ENCODE measurements at places on chromosomes 6 and 20. TPM values are rescaled to one million over a fixed set of nuclear protein-coding genes. Genes with fewer than 3 reads are reported as not detected.

Gene MATN4
- not detected for total RNA-seq

Gene TRIM10
- total RNA-seq: 0.50 TPM

Gene TPBG
- 118 TPM for total RNA-seq

Gene UNC93A
- total RNA-seq: not detected

Gene C20orf144
- total RNA-seq: not detected

Gene CBLN4
- total RNA-seq: not detected

Gene ULBP3
- 0.65 TPM for total RNA-seq

Gene MUCL3
- total RNA-seq: not detected

Gene CEP85L
- 13.5 TPM for total RNA-seq

DNA sequence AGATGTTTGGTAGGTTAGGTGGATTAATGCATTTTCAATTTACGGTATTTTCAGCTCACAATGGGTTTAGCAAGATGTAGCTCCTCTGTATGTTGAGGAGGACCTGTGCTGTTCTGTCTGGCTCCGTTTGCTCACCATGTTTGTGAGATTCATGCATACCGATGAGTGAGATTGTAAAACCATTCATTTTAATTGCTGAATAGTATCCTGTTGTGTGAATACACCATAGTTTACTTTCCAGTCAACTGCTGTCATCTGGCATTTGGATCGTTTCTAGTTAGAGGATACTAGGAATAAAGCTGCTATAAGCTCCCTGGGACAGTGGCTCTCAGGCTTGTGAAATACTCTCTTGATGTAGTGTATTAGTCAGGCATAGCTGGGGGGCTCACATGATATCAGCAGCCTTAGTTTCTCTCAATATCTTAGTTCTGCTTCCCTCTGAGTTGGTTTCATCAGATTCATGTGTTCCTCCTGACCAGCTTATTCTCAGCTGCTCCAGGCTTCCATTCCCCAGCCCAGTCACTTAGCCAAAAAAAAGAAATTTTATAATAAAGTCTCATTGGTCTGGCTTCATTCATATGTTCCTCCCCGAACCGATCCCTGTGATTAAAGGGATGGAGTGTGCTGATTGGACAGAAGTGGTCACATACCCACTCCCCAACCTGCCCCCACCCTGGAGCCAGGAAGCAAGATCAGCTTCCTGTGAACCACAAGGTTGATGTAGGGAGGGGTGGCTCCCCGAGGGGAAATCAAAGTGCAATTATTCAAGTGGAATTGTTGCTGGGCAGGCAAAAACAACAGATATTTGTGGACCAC lies 10.9 kb upstream of the B4GALT5 start:
- DNase-seq: peak; percentile 93

DNA sequence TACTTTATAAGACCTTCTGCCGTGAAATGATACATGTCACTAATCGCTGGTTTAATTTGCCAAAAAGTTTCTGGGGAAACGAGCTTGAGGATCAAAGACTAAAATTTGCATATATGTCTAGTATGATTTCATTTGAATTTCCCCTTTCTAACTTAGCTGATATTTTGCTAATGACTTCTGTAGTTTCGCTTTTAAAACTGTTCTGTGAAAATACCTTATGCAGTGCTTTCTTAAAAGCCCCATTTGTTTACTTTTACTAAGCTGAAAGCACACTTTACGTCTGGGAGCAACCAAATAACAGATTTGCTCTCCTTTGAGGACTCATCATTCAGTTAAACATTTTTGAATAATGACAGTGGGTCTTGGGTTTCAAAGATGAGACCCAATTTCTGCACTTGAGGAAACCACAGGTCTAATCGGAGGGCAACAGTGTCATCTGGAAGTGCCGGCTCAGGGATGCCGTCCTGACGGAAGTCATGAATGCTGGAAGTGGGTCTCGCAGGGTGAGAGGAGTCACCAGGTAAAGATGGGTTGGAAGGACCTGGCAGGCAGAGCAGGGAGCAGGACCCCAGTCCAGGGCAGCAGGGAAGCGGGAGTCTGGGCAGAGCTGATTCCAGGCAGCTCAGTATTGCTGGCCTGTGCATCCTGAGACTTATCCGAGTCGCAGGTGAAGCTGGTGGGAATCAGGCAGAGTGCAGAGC lies 33.2 kb downstream of the PLEKHG1 start:
- DNase-seq: no peak

- no peak for DNase-seq
These were observed 84.9 kb downstream of the CDC5L start for GRCh38 chr6:44472250-44472945.

GRCh38 chr6:20438462-20439070 lies 36.9 kb downstream of the E2F3 start:
- DNase-seq: no peak

- no peak for DNase-seq
These were observed 10.4 kb downstream of the ZSWIM3 start for GRCh38 chr20:45867819-45868176.

DNA sequence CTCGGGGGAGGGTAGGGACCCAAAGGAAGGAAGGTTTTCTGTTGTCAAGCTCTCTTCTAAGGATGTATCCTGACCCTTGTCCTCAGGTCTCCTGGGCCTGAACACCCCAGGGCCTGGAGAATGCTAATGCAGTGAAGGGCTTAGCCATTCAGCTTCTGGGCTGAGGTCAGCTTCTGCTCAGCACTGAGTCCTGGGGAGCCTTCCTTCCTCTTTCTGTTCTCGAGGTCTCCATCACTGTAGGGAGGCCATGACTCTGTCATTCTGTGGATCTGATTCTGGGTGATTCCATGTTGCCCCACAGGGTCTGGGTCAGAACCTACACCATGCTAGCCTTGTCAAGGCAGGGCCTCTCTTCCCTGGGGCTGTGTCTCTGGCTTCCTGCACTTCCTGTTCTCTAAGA lies 712.7 kb downstream of the DHX35 start:
- DNase-seq: no peak

DNA sequence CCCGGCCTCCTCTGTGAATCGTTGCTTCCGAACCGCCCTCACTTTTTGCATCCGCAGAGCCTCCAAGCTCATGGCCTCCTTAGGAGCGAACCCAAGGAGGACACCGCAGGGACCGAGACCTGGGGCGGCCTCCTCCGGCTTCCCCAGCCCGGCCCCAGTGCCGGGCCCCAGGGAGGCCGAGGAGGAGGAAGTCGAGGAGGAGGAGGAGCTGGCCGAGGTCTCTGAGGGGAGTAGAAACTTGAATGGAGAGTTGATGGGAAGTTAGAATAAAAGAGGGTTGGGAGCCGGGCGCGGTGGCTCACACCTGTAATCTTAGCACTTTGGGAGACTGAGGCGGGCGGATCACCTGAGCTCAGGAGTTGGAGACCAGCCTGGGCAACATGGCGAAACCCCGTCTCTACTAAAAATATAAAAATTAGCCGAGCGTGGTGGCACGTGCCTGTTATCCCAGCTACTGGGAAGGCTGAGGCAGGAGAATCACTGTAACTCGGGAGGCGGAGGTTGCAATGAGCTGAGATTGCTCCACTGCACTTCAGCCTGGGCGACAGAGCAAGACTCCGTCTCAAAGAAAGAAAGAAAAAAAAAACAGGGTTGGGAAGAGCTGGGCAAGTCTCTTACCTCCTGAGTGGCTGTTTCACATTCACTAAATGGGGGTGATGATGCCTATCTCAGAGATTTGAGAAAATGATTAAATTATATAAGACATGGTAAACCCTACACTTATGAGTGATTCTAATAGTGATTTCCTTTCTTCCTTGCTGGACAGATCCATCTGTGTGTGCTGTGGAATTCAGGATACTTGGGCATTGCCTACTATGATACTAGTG lies 805 bp downstream of the MSH5 start:
- DNase-seq: no peak

- DNase-seq: no peak
These were observed 20.7 kb upstream of the TBC1D22B start for GRCh38 chr6:37236921-37237320.

- no peak for DNase-seq
These were observed 36.3 kb downstream of the IGF2R start for GRCh38 chr6:160005211-160005610.

GRCh38 chr20:32681175-32682084 lies 7.7 kb upstream of the C20orf203 start:
- DNase-seq: no peak

DNA sequence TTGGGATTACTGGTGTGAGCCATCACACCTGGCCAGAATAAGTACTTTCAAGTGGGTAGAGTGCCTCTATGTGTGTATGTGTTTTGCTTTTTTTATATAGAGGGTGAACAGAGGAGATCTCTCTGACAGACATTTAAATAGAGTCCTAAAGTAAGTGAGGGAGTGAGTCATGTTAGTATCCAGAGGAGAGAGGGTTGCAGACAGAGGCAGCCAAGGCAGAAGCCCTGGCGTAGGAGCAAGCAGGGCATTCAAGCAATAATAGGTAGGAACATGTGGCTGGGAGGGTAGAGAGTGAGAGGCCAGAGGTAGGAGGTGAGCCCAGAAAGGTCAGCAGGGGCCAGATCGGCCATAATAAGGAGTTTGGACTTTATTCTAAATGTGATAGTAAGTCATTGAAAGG lies 48.9 kb downstream of the PHF20 start:
- no peak for DNase-seq

- DNase-seq: no peak
These were observed 14.8 kb upstream of the TFAP2D start for GRCh38 chr6:50698546-50698945.

- DNase-seq: no peak
These were observed 62.9 kb downstream of the QRSL1 start for GRCh38 chr6:106692112-106692818.

DNA sequence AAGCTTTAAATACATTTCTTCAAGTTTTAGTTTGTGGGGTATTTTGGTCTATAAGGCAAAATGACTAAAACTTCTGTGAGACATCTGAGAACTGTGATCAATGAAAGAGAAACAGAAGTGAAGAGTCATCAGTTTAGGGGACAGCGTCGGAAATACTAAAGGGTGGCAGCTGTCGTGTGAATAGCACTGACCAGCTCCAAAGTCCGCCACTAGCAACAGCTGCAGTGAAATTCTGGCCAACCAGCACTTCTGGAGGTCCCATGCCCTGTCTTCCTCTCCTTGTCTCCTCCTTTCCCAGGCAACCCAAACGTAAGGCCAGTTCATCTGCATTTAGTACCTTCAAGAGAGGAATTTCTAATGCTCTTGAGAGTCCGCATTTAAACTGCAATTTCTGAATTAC lies 87.5 kb downstream of the DACT2 start:
- no peak for DNase-seq

Data from esophagus muscularis mucosa (tissue), 4 donors.